ENCODE measurements at places on chromosomes 2 and 18.

GRCh38 chr2:207869784-207870778 lies 100.4 kb upstream of the FZD5 start:
- H3K36me3 ChIP-seq, result no peaks in the 10 kb centered on the region
- no peak overlapping the region for H3K27ac ChIP-seq
- no peak for DNase-seq
- H3K27me3 ChIP-seq, result no peaks in the 10 kb centered on the region

DNA sequence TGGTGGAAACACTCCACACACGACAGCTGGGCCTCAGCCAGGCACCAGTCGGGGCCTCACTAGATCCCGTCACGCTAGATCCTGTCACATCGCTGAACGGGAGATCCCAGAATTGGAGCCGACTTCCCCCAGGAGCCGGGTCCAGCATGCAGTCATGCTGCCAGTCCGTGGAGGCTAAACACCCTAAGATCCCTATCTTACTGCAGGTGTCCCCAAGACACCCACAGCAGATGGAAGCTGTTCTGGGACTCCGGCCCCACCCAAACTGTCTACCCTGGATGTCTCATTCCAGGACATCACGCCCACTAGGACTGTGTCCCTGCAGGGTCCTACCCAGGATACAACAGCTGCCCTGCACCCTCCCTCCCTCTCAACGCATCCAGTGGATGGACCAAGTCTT lies 23.4 kb downstream of the ZNF516 start:
- peaks cover 69% of the 10 kb centered on the region for H3K4me1 ChIP-seq
- no peak overlapping the region for H3K27ac ChIP-seq
- H3K4me3 ChIP-seq, result no peak overlapping the region
- no peaks in the 10 kb centered on the region for H3K27me3 ChIP-seq
- no peak for DNase-seq

DNA sequence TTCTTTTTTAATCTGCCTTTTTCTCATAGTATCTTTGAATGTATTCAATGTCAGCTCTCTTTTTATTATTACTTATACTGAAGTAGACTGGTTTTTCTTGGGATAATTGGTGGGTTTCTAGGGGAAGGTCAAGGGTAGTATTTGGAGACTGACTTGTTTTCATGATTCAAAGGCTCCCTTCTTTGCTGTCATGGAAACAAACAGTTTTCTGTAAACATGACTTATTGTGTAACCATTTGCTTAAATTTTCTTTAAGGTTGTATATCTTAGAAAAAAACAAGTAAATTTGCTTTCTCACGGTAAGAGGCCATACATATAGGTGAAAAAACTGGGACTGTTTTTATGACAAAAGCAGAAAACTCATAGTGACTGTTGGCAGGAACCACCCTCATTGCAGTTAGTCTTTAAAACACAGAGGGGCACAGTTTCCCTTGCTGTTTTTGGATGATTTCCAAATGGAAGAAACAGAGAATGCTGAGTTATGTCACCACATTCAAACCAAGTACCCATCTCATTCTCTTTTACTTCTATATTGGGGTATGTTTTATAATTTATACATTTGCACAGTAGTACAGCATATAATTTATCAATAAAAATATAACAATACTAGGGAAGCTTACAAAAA lies 5.8 kb upstream of the RDH14 start:
- no peak overlapping the region for H3K27ac ChIP-seq
- no peak for DNase-seq
- H3K4me3 ChIP-seq, result no peak overlapping the region
- peaks cover 57% of the 10 kb centered on the region for H3K36me3 ChIP-seq

DNA sequence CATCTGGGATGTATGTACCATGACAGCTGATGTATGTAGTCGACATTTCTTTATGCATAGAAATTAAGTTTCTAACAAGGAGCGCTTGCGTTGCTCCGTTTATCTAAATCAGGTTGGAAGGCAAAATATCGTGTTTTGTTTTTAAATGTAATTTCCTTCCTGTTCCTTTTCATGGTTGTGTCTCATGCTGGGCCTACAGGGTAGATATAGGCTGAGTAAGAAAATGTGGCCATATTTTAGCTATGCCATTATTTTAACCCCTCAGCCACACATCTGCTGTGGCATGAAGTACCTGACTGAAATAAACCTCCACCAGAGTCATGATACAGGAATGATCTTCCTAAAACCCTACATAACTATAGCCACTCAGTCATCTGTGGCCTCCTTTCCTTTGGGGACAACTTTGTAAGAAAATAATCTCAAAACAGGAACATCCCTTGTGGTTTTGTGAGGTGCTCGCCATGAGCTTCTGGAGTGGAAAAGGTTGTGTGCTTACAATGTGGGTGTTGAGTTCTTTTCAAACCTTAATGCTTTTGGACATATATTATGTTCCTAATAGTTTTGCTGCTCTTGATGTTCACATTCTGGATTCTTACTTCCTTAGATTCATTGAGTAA lies 214.3 kb downstream of the FAM210A start:
- no peak for DNase-seq
- peaks cover 14% of the 10 kb centered on the region for H3K4me1 ChIP-seq
- H3K36me3 ChIP-seq, result no peaks in the 10 kb centered on the region

DNA sequence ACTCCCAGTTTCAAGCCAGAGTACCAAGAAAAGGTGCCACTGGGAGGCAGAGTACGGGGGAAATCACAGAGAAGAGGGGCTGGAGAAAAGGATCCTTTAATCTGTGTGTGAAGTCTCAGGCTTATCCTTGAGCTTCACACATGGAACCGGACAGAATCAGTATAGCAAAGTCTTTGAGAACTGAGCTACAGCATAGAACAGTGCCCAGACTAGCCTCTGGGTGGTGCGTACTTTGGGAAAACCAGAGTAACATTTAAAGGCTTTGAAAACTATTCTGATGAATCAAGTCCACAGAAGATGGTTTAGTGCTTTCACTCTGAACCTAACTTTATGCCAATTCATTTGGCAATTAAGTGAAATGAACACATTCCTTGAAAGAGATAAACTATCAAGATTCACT lies 83.1 kb downstream of the BABAM2 start:
- no peaks in the 10 kb centered on the region for H3K27me3 ChIP-seq
- no peak overlapping the region for H3K4me3 ChIP-seq
- DNase-seq, result no peak
- no peaks in the 10 kb centered on the region for H3K4me1 ChIP-seq

DNA sequence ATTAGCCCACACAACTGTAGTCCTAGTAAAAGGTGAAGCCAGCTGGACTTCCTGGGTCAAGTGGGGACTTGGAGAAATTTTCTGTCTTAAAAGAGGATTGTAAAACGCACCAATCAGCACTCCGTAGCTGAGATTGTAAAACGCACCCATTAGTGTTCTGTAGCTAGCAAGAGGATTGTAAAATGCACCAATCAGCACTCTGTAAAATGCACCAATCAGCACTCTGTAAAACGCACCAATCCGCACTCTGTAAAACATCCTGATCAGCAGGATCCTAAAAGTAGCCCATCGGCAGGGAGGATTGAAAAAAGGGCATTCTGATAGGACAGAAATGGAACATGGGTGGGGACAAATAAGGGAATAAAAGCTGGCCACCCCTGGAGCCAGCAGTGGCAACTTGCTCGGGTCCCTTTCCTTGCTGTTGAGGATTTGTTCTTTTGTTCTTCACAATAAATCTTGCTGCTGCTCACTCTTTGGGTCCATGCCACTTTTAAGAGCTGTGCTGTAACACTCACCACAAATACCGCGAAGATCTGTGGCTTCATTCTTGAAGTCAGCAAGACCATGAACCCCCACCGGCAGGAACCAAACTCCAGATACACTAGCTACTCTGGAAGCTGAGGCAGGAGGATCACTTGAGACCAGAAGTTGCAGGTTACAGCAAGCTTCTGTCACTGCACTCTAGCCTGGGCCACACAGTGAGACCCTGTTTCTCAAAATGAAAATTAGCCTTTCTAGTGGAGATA lies 102.6 kb downstream of the HS6ST1 start:
- no peak overlapping the region for H3K27ac ChIP-seq
- no peaks in the 10 kb centered on the region for H3K4me1 ChIP-seq
- no peak for DNase-seq
- H3K4me3 ChIP-seq, result no peak overlapping the region
- H3K27me3 ChIP-seq, result peaks cover 5% of the 10 kb centered on the region
